ENCODE measurements at places on chromosomes 2 and 18. TPM values are rescaled to one million over a fixed set of nuclear protein-coding genes. Genes with fewer than 3 reads are reported as not detected.

The PROM2 gene
- total RNA-seq: 1.3 TPM

The DBI gene
- total RNA-seq: 480 TPM

The NLRC4 gene
- 1.5 TPM for total RNA-seq

The SEH1L gene
- total RNA-seq: 28.3 TPM

The BOLL gene
- not detected for total RNA-seq

The EPB41L3 gene
- 183 TPM for total RNA-seq

The ABCB11 gene
- 12.1 TPM for total RNA-seq

The IL1RN gene
- 8.6 TPM for total RNA-seq

The SPP2 gene
- not detected for total RNA-seq

The DRC1 gene
- not detected for total RNA-seq

The HOXD8 gene
- 24.5 TPM for total RNA-seq

The SLC4A5 gene
- total RNA-seq: 5.1 TPM

The SULT1C2 gene
- not detected for total RNA-seq

The APOB gene
- total RNA-seq: 23.9 TPM

The GULP1 gene
- total RNA-seq: 41.7 TPM

The ITGA4 gene
- total RNA-seq: 28.7 TPM

The EGR4 gene
- not detected for total RNA-seq

The TLX2 gene
- not detected for total RNA-seq

The RAD51AP2 gene
- total RNA-seq: not detected

The PROC gene
- total RNA-seq: not detected

The NT5C1B gene
- not detected for total RNA-seq

The MAL gene
- total RNA-seq: not detected

The REG3A gene
- total RNA-seq: not detected

The ANKRD23 gene
- 4.3 TPM for total RNA-seq

The HOXD9 gene
- 1.9 TPM for total RNA-seq

The ARHGAP28 gene
- 15.3 TPM for total RNA-seq

The SLC14A1 gene
- 0.19 TPM for total RNA-seq

The STAT4 gene
- 4.4 TPM for total RNA-seq

The TUBA4B gene
- total RNA-seq: not detected

The C2orf78 gene
- not detected for total RNA-seq

The SERPINE2 gene
- 8.3 TPM for total RNA-seq

The HOXD12 gene
- total RNA-seq: not detected

The OTOS gene
- not detected for total RNA-seq

The AQP12B gene
- not detected for total RNA-seq

The CAMKMT gene
- 11.1 TPM for total RNA-seq

The CNDP1 gene
- not detected for total RNA-seq

The ZAP70 gene
- total RNA-seq: 3.1 TPM

The SERPINB4 gene
- total RNA-seq: not detected

The TEKT4 gene
- not detected for total RNA-seq

The ALPG gene
- total RNA-seq: not detected

The ERBB4 gene
- 0.66 TPM for total RNA-seq

The UGT1A3 gene
- not detected for total RNA-seq

The LHCGR gene
- total RNA-seq: 2.3 TPM

The TBR1 gene
- not detected for total RNA-seq

The RFX8 gene
- 2.0 TPM for total RNA-seq

The ZC3H6 gene
- 20.1 TPM for total RNA-seq

The POU3F3 gene
- 0.17 TPM for total RNA-seq

The SFTPB gene
- total RNA-seq: not detected
